WTC11 (cell line): ENCODE measurements at places on chromosomes 4 and X. TPM values are rescaled to one million over a fixed set of nuclear protein-coding genes. Genes with fewer than 3 reads are reported as not detected.

DNA sequence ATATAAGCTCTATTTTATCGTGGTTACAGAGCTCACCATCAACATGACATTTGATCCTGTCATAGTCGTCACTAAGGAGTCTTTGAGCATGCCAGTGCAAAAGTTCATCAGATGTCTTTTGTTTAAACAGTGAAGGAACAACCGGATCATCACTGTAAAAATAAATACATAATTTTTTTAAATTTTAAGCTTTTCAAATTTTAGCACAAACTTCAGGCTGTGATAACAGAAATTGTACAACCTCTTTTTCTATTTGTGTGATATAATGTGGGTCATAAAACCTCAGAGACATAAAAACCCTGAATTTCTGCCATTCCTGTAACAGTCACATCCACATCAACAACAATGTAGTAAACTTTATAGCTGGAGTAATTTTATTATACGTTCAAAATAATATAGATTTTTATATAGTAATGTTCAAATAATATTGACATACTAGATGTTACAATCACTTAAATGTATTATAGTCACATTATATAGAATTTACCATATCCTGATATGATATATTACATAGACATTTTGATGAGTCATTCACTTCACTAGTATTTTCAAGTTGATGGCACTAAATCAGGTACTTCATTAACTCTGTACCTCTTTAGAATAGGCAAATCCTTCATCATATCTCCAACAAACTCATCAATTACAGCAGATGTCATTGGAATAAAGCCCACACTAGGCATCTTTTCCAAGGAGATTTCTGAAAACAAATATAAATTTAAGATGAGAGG is 47.7 kb downstream of the DDX60L start:
- no peak overlapping the region for H3K27ac ChIP-seq
- peaks cover 9% of the 10 kb centered on the region; the same call in 1 of the 2 replicates for H3K36me3 ChIP-seq
- DNase-seq: no peak

Gene ARHGAP24
- 1.2 to 2.1 TPM (median 1.4 TPM) in 3 replicates for total RNA-seq

GRCh38 chr4:143389579-143390195 is 53.0 kb downstream of the GAB1 start:
- H3K27me3 ChIP-seq: no peaks in the 10 kb centered on the region
- DNase-seq: no peak
- H3K4me3 ChIP-seq: no peak overlapping the region
- peaks cover 45% of the 10 kb centered on the region for H3K4me1 ChIP-seq

DNA sequence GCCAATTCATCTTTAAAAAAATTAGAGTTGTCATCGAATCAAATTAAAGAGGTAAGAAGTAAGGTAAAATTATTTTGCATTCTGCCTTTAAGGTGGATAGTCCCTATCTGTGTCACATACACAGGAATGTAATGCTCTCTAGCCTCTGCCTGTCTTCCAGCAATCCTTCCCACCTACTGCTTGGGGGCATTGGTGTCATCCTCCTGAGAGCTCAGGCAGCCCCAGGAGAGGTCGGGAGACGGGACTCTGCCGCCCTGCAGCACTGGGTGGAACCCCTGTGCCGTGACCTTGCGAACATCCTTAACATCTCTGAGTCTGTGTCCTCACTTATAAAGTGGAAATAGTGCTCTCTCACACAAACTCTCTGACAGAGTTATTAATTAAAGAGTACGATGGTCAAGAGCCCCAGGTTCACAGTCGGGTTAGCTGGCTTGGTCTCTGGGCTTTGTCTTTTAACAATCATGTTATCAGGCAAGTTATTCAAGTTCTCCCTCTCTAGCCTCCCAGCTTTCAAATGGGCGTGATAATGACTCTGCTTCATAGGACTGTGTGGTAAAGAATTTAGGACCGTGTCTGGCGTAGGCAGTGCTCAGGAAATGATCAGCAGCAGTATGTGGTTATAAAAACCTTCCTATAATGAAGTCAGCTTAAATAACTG is 10.2 kb downstream of the TLR3 start:
- H3K4me3 ChIP-seq: no peak overlapping the region
- no peaks in the 10 kb centered on the region; the same call in 1 of the 2 replicates for H3K27me3 ChIP-seq
- no peaks in the 10 kb centered on the region for H3K36me3 ChIP-seq
- H3K27ac ChIP-seq: peak overlapping the region; percentile 58
- H3K4me1 ChIP-seq: peaks cover 40% of the 10 kb centered on the region
- peak; percentile 47 for DNase-seq

Gene TLR7
- 0.07 TPM in 1 of 3 replicates, not detected in the others for total RNA-seq

Gene CPLX1
- 1.5 to 3.5 TPM (median 2.0 TPM) in 3 replicates for total RNA-seq

- H3K4me3 ChIP-seq: no peak overlapping the region
- peaks cover 18% of the 10 kb centered on the region for H3K4me1 ChIP-seq
- no peak for DNase-seq
- no peaks in the 10 kb centered on the region for H3K27me3 ChIP-seq
These were observed 601.0 kb downstream of the TMA16 start for GRCh38 chr4:164095313-164096110.
